ENCODE measurements at places on chromosomes 3 and 15.
A peak's percentile ranks its signal among the peaks of the same experiment; 100 is the strongest.

- no peaks in the 10 kb centered on the region for H3K4me1 ChIP-seq
- no peak overlapping the region for H3K27ac ChIP-seq
- H3K27me3 ChIP-seq: no peaks in the 10 kb centered on the region
- no peak overlapping the region for H3K4me3 ChIP-seq
- no peak for DNase-seq
Measured at GRCh38 chr3:16113704-16114103, 60.8 kb upstream of the GALNT15 start.

DNA sequence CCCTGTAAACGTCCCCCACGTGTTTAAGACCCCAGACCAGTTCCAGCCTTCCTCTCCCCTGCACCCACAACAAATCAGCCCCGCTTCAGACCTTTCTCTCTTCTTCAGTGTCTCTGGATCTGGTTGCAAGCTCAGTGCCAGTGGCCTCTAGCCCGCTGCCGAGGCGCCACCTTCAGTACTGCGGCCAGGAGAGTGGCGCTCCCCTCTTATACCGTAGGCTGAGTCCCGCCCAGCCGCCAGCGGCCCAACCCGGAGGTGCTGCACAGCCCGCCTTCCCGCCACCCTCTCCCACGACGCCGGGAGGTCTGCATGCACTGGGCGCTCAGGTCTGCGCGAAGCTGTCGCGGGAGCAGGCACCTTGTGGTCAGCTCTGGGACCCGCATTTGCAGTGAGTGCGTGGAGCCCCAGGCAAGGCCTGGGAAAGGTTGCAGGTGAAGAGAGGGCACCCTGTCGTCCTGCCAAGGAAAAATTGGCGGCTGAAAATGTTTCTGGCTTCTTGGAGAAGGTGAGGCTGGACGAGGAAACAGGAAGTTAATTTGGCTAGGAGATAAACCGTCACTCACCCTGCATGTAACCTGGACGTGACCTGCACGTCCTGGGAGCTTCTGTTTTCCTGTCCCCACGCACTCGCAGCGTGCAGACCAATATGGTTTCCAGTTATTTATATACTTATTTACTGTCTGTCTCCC, at the start of gene C2CD4B:
C2CD4B (minus strand) TSS at position 182 of the 689 bp plus-strand sequence. CDS start 301 bp downstream, outside the sequence.
- no peak within 1 kb of the TSS for H3K27ac ChIP-seq
- H3K4me3 ChIP-seq: peak within 1 kb of the TSS; percentile 58
- no peaks in the 10 kb centered on the region for H3K36me3 ChIP-seq

DNA sequence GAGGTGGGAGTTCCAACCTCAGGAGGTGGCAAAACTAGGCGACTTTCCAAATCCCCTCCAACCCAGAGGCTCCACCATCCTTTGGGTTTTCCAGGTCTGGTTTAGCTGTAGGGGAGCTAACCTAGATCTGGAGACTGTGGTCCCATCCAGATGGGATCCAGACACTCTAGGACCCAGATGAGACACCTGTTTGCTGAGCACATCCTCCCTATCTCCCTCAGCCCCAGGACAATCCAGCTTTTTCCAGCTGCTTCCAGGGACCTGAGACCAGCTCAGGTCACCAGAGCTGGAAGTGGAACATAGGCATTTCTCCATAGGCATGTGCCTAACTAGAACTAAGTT, 18.2 kb downstream of the CRTAP start:
- peaks cover 22% of the 10 kb centered on the region for H3K4me1 ChIP-seq
- H3K4me3 ChIP-seq: no peak overlapping the region
- DNase-seq: no peak
- 0 out of 2 replicates have a peak, but pooled peaks cover 3% of the 10 kb centered on the region for H3K36me3 ChIP-seq
- no peaks in the 10 kb centered on the region for H3K27me3 ChIP-seq

GRCh38 chr3:72214066-72214951, 429.4 kb upstream of the PROK2 start:
- H3K4me1 ChIP-seq: no peaks in the 10 kb centered on the region
- no peak for DNase-seq
- no peaks in the 10 kb centered on the region for H3K36me3 ChIP-seq
- H3K27ac ChIP-seq: no peak overlapping the region
- H3K27me3 ChIP-seq: no peaks in the 10 kb centered on the region

DNA sequence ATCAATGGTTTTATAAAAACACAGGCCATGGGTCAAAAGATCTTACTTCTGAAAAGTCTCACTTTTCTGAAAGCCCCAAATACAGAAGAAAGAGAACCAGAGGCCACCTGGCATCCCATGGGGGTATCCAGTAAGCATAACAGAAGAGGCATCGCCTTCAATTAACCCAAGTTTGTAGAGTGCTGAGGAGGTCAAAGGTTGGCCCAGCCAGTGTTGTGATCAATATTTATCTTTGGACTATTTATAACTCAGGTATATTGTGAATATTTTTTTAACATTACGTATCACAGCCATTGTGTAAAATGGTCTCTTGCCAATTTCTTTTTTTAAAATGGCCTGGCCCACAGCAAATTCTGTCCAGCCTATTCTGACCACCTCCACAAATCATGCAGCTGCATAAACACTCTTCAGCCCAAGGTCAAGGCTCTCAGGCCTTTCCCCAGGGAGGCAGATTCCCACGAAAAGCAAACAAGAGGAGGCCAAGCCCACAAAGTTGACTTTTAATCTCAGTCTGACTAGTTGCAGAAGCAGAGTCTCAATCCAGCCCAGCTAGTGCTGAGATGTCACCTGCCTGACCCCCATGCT, 26.2 kb upstream of the SPTBN5 start:
- H3K4me3 ChIP-seq: no peak overlapping the region
- no peaks in the 10 kb centered on the region for H3K36me3 ChIP-seq
- H3K4me1 ChIP-seq: peaks cover 11% of the 10 kb centered on the region
- no peak for DNase-seq
- H3K27me3 ChIP-seq: no peaks in the 10 kb centered on the region

- H3K27me3 ChIP-seq: peaks cover 47% of the 10 kb centered on the region
- DNase-seq: peak; percentile 65
- H3K36me3 ChIP-seq: no peaks in the 10 kb centered on the region
- H3K4me1 ChIP-seq: no peaks in the 10 kb centered on the region
- no peak overlapping the region for H3K4me3 ChIP-seq
Measured at GRCh38 chr15:90648137-90649070, 68.7 kb upstream of the BLM start.
